ENCODE measurements at places on chromosomes 6 and 20. TPM values are rescaled to one million over a fixed set of nuclear protein-coding genes. Genes with fewer than 3 reads are reported as not detected.

Gene TRDN
- not detected for total RNA-seq

Gene PIM1
- 151 TPM for total RNA-seq

Gene BTN1A1
- total RNA-seq: not detected

Gene IP6K3
- total RNA-seq: not detected

Gene SMLR1
- not detected for total RNA-seq

Gene MAP7
- 0.94 TPM for total RNA-seq

GRCh38 chr20:313948-314347, 11.4 kb upstream of the SOX12 start:
- no peak for DNase-seq
- no peaks in the 10 kb centered on the region for H3K36me3 ChIP-seq
- peaks cover 17% of the 10 kb centered on the region for H3K4me1 ChIP-seq
- H3K27me3 ChIP-seq: no peaks in the 10 kb centered on the region

- no peaks in the 10 kb centered on the region for H3K27me3 ChIP-seq
- H3K27ac ChIP-seq: peak overlapping the region; percentile 62
- H3K36me3 ChIP-seq: peaks cover 61% of the 10 kb centered on the region
Observed at GRCh38 chr6:135869857-135870256, 18.4 kb downstream of the PDE7B start.

DNA sequence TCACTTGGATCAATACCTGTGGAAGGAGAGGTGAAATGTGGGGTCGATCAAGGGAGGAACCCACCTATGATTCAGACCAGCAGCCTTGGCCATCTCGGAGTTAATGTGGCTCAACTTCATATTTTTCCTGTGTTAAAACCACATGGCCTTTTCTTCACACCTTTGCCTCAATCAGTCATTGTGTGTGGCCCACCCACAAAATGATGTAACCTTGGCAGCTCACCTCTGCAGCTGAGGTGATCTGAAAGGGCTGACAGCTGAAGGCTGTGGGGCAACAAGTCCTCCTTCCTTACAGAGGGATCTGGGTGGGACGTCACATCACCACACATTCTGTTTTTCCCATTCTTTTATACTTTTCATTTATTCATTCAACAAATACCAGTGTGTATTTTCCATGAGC, 357.1 kb upstream of the HSF2 start:
- H3K36me3 ChIP-seq: no peaks in the 10 kb centered on the region
- no peaks in the 10 kb centered on the region for H3K4me1 ChIP-seq
- DNase-seq: no peak

DNA sequence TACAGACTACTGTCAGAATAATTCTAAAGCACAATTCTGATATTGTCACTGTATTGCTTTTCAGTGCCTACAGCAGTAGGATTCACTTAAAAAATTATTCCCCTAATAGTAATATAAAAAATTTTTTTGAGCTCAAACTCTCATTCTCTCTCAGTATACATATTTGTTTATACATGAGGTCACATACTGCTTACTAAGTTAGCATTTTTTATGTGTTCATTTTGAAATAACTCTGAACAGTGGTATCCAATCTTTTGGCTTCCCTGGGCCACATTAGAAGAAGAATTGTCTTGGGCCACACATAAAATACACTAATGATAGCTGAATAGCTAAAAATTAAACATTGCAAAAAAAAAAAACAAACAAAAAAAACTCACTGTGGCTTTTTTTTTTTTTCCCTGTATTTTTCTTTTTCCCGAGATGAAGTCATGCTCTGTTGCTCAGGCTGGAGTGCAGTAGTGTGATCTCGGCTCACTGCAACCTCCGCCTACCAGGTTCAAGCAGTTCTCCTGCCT, 38.6 kb downstream of the ASXL1 start:
- no peak for DNase-seq
- peaks cover 62% of the 10 kb centered on the region for H3K36me3 ChIP-seq
- peaks cover 22% of the 10 kb centered on the region for H3K4me1 ChIP-seq
- H3K4me3 ChIP-seq: no peak overlapping the region
- no peaks in the 10 kb centered on the region for H3K27me3 ChIP-seq

GRCh38 chr6:119444642-119445557, 95.3 kb upstream of the MAN1A1 start:
- H3K27ac ChIP-seq: no peak overlapping the region
- no peaks in the 10 kb centered on the region for H3K27me3 ChIP-seq
- H3K4me3 ChIP-seq: no peak overlapping the region
- H3K36me3 ChIP-seq: peaks cover 24% of the 10 kb centered on the region
- H3K4me1 ChIP-seq: peaks cover 47% of the 10 kb centered on the region
- no peak for DNase-seq

GRCh38 chr6:144816936-144817335, 531.8 kb downstream of the UTRN start:
- DNase-seq: no peak
- H3K4me3 ChIP-seq: no peak overlapping the region
- no peaks in the 10 kb centered on the region for H3K27me3 ChIP-seq
- H3K4me1 ChIP-seq: peaks cover 6% of the 10 kb centered on the region
- no peak overlapping the region for H3K27ac ChIP-seq

DNA sequence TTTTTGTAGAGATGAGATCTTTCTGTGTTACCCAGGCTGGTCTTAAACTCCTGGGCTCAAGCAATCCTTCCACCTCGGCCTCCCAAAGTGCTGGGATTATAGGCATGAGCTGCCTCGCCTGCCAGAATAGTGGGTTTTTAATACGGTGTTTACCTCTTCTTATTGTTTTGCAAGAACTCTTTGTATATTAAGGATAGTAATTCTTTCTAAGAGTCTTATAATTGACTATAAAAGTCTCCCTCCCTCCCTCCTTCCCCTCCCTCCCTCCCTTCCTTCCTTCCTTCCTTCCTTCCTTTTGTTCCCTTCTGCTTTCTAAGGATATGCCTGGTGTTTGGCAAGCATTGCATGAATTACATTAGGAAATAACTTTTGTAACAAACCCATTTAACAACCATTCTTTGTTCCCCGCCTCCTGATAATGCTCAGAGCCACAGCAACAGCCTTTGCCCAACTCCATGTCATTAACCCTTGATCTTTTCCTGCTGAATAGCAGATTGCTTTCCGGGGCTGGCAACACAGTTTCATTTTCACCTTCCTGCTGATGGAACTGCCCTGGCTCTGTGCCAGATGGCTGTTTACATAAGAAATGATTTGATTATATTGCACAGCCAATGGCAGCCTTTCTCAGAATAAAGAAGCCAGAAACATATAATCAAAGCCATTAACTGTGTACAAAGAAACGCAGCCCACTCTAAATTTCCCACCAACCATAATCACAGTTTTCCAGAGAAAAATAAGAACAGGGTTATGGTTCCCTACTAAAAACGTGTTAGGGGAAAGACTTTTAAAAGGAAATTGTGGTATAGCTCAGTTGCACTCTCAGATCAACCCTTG, 143.7 kb upstream of the PTPN1 start:
- H3K27ac ChIP-seq: no peak overlapping the region
- peaks cover 14% of the 10 kb centered on the region for H3K27me3 ChIP-seq
- H3K4me1 ChIP-seq: peaks cover 11% of the 10 kb centered on the region
- no peaks in the 10 kb centered on the region for H3K36me3 ChIP-seq
- H3K4me3 ChIP-seq: no peak overlapping the region

- H3K4me3 ChIP-seq: no peak overlapping the region
- DNase-seq: no peak
- H3K27ac ChIP-seq: no peak overlapping the region
- H3K36me3 ChIP-seq: no peaks in the 10 kb centered on the region
- H3K4me1 ChIP-seq: peaks cover 7% of the 10 kb centered on the region
Observed at GRCh38 chr6:43759136-43759906, 10.7 kb upstream of the VEGFA start.

GRCh38 chr6:121205569-121205968, 128.7 kb downstream of the TBC1D32 start:
- H3K27ac ChIP-seq: no peak overlapping the region
- peaks cover 17% of the 10 kb centered on the region for H3K36me3 ChIP-seq
- peaks cover 2% of the 10 kb centered on the region for H3K4me1 ChIP-seq

DNA sequence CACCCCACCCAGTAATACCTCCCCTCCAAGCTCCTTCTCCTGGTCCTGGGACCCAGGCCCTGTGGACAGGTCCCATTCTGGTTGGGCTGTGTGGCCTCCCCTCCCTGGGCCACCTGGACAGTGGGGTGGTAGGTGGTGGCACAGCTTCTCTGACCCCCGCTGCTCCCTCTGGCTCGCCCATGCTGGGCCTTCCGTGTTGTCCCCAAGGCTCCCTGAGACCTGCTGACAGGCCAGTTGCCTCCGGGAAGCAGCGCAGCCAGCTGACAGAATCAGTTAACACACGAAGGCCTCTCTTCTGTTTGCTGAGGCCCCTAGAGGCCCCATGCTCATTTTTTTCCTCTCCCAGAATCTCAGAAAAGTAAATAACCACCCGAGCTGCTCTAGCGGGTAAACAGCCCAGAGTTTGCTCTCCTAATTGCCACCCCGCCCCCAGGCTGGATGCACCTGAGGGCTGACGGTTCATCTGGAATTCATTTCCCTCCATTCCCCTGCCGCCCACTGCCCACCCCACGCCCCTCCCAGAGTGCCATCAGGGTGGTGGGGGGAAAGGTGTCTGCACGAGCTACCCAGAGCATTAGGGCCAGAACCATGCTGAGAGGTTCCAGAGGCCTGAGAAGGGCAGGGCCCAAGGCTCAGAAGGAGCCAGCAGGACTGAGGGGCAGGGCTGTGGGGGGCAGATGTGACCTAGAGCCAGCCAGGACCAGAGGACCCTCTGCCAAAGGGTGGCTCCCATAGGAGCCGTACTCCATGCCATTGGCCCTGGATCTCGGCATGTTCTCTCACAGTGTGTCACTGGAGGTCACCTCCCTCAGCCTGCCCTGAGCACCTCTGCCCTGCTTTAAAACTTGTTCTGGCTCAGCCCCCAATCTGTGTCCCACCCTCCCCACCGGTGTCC, 157.5 kb downstream of the GRM4 start:
- peaks cover 2% of the 10 kb centered on the region for H3K27me3 ChIP-seq
- DNase-seq: no peak
- peaks cover 1% of the 10 kb centered on the region for H3K4me1 ChIP-seq

GRCh38 chr6:34025112-34025807, 120.6 kb downstream of the GRM4 start:
- no peak for DNase-seq
- H3K36me3 ChIP-seq: no peaks in the 10 kb centered on the region
- H3K27me3 ChIP-seq: no peaks in the 10 kb centered on the region
- no peak overlapping the region for H3K4me3 ChIP-seq
- H3K27ac ChIP-seq: no peak overlapping the region
- no peaks in the 10 kb centered on the region for H3K4me1 ChIP-seq

DNA sequence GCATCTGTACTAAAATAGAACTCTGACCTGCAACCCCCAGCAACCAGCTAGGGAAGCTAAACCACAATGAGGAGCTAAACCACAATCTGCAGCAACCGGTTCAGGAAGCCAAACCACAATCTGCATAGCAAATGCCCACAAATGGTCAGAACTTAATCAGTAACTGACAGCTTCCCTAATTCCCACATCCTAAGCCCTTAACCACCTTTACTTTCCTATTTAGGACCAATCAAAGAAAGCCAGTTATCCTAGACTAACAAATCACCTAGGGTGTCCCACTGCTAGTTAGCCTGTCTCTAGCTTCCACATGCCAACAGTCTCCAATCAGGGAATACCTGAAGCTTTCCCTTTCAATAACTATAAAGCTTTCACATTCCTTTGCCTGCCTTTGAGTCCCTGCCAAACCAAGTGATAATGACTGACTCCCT, 424.6 kb upstream of the PTCHD4 start:
- H3K27me3 ChIP-seq: no peaks in the 10 kb centered on the region
- H3K4me1 ChIP-seq: no peaks in the 10 kb centered on the region
- H3K27ac ChIP-seq: no peak overlapping the region
- no peak overlapping the region for H3K4me3 ChIP-seq
- no peak for DNase-seq
- no peaks in the 10 kb centered on the region for H3K36me3 ChIP-seq

DNA sequence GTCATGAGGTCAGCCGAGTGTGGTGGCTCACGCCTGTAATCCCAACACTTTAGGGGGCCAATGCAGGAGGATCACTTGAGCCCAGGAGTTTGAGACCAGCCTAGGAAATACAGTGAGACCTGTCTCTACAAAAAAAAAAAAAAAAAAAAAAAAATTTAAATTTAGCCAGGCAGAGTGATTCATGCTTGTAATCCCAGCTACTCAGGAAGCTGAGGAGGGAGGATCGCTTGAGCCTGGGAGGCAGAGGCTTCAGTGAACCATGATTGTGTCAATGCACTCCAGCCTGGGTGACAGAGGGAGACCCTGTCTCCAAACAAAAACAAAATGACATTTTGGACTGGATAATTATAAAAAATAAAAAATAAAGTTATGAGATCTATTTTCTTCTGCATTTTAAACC, 56.2 kb downstream of the ADGRF1 start:
- no peaks in the 10 kb centered on the region for H3K4me1 ChIP-seq
- H3K4me3 ChIP-seq: no peak overlapping the region
- no peaks in the 10 kb centered on the region for H3K27me3 ChIP-seq
- H3K36me3 ChIP-seq: no peaks in the 10 kb centered on the region
- H3K27ac ChIP-seq: no peak overlapping the region
- no peak for DNase-seq

DNA sequence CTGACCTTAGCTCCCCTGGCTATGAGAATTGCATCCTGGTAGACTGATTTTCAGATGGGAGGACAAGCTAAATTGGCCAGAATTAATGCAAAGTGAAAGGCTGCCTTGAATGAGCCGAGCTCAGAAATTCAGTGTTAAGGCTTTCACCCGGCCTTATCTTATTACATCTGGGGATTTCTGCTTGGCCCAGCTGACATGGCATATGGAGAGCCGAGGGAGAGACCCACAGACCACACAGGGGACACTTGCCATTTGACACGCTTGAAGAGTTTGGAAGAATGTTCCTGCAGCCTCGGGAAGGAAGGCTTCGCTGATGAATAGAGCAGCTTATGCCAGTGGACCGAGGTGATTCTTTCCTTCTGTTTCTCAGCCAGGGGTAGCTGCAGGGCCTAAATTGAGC, 9.0 kb downstream of the MOCS3 start:
- peaks cover 5% of the 10 kb centered on the region for H3K27me3 ChIP-seq
- H3K27ac ChIP-seq: no peak overlapping the region
- no peaks in the 10 kb centered on the region for H3K36me3 ChIP-seq
- H3K4me3 ChIP-seq: no peak overlapping the region
- H3K4me1 ChIP-seq: no peaks in the 10 kb centered on the region

Data from activated T-helper 2 cell treated with anti-CD3 and anti-CD28 coated beads, Interferon-gamma antibody, Interleukin-2, Interleukin-4, amounts not matched to agents 10 μg/mL and 5 μg/mL and 100 μg/mL, durations not matched to agents 14 hours and 24 hours and 36 hours (primary cell).